NCI-H510A treated with DMSO at 0.1 percent for 48 hours (cell line): ENCODE measurements at places on chromosomes 2 and 18.

DNA sequence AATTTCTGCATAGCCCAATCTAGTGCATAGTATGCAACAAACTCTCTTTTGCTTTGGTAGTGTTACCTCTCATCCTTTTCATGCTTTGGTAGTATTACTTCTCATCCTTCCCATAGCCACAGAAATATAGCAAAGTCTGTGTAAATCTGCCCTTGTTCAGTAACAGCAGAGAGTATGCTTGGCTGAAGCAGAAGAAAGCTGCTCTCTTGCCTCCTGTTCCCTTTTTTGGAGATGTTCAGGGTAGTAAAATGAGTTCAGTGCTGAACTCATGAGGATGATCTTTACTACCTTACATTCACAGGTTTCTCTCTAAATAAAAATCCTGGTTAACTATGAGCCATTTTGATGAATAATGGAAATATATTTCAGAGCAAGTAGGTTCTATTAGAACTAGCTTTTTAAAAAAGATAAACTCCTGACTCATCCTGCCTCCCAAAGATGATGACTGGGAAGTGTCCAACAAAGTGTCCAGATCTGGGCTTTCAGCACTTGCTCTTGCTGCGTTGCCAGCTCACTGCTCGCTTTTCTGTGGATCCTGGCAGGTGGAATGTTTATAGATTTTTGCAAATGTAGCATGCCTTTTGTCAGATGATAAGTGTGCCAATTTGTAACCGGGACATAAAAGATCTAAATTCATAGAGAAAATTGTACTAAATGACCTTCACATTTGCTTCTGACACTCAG lies 29.4 kb upstream of the CHMP3 start:
- no peak for DNase-seq

GRCh38 chr18:23502516-23503037 lies 734 bp upstream of the RMC1 start:
- DNase-seq, result peak; percentile 20

GRCh38 chr2:185643434-185643833 lies 95.2 kb upstream of the FSIP2 start:
- no peak for DNase-seq

DNA sequence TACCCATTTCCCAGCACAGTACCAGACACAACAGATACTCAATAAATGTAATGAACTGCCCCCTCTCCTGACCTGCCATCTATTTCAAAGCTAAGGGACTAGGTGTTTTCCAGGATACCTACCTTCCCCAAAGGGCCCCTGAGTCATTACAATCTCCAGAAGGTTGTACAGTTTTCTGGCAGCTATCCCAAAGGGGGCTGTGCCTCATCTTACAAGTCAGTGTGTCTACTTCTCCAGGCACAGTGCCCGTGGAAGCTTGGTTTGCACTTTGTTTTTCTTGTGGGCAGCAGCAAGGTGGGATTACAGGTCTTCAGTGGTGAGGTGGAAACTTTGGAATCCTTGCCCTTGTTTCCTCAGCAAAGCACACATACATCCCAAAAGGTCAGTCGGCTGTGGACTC lies 62.8 kb upstream of the CYP26B1 start:
- no peak for DNase-seq

GRCh38 chr2:41127351-41127750 lies 675.5 kb upstream of the SLC8A1 start:
- DNase-seq, result no peak
